ENCODE measurements at places on chromosomes 16 and 17.

- no peak for DNase-seq
Observed at GRCh38 chr17:45326626-45327025, 9.8 kb upstream of the MAP3K14 start.

- DNase-seq = no peak
Observed at GRCh38 chr17:62705156-62705777, 77.8 kb downstream of the MRC2 start.

DNA sequence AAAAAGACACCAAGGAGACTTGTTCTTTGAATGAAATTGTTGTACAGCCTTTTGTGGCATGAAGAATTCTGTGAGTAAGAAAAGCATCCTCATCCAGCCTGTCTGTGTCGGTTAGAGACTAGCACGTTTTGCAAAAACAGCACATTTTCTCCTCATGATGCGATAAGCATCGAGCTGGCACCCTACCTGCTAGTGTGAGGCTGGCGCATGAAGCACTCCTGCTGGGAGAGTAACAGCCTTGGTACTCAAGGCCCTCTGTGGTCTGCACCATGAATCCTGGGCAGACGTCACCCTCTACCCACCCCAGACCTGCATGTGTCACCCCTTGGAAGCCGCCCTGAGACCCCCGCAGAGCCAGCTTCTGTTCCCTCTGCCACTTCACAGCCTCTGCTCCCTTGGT lies 92.6 kb upstream of the TMEM132E start:
- DNase-seq = no peak

DNA sequence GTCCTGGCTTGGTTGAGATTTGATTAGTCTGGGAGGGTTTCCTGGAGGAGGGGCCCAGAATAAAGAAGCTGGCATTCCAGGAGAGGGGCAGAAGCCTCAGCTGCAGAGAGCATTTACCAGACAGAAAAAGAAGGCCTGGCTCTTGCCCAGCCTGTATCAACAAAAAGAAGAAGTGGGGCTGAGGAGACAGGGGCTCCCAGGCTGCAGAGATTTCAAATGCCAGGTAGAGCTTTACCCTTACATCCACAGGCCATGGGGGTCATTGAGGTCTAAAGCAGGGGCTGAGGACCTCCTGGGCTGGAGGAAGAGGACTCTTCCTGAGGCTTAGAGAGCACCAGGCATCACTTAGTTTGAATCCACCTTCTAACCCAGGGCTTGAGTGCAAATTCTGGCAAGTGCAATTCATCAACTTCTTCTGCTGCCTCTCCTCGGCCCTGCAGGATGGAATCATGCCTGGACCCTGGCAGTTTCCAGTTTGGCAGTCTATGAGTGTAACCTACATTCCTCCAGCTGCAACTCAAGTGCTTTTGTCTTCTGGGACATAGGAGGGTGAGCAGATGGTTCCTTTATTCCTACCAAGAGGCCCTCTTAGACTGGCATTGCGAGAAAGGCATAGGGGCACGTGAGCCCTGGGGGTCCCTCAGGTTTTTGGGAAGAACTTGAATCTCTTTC lies 15.3 kb downstream of the CA7 start:
- no peak for DNase-seq

DNA sequence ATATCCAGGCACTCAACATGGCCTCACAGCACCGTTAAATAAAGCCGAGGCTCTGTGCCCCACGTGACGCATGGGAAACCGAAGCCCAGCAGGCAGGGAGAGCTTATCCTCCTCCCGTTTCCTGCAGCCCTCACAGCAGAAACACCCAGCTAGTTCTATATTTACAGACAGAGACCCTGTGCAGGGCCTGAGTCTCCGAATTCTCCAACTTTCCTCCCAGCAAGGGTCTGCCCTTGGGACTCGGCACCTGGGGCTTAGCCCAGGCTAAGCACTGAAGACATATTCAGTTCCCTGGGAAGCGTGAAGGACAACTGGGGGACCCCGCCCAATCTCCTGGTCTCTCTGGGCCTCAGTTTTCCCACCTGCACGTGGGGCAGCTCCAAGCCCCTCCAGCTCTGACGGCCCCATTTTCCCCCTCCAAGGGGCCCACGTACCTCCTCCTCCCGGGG lies 29.2 kb downstream of the TRPV3 start:
- DNase-seq = no peak

DNA sequence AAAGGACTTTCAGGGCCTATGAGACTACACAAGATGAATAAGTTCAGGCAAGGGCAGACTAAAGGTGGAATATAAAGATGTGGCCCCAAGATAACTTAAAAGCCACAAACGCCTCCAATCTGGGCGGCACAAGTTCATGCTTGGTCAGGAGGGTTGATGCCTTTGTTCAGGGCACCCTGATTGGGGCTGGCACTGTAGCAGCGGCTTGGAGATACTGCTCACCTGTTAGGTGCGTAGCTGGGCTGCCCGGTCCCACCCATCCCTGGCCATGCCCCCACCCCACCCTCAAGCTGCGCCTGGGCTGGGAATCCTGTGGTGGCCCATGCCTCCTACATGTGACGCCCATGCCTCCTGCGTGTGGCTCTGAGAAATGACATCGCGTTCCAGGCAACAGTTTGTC lies 12.5 kb upstream of the SLC13A2 start:
- DNase-seq = no peak

DNA sequence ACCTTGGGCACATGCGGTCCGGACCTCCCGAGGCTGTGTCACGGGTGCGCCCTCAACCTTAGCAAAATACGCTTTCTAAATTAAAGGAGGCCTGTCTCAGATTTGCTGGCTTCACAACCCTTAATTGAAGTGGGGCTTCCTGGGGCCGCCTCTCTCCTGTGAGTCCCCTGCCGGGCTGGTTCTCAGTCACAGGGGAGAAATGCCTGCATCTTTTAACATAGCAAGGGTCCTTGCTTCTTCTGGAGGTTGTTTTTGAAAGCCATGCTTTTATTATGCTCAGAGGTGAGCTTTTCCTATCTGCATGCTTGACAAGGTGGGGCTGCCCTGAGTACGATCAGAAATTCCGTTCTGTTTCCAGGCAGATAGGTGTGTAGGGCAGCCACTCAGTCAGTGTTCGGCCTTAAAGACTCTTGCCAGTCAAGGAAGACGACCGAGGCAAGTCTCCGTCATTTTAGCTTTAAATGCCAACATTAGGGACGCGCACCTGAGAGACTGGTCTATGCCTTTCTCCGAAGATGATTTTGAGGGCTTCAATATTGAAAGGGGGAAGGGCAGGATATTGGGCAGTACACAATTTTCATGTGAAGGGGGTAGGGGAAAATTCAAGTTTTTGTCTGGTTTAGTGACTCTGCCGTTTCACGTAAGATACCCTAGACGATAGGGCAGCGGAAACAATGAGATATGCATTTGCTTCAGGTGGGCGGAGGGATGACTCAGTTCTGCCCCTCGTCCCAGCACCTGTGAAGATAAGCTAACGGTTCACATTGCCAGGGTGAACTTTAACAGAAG lies 5.5 kb upstream of the SLC7A5 start:
- DNase-seq = no peak

GRCh38 chr17:50538549-50539410 lies 6.2 kb downstream of the EPN3 start:
- no peak for DNase-seq

DNA sequence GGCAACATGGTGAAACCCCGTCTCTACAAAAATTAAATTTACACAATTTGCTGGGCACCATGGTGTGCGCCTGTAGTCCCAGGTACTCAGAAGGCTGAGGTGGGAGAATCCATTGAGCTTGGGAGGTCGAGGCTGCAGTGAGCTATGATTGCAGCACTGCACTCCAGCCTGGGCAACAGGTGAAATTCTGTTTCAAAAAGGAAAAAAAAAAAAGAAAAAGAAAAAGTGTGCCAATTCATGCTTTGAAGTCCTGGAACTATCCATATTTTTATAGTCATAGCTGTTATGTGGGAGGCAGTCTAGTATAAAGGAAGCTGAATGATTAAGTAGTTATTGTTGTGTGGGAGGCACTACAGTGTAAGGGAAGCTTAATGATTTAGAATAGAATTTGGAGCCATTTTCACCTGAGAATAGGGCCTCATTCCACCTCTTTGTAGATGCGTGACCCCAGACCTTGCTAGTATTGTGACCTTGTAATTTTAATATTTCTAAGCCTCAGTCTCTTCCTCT lies 31.6 kb downstream of the IQCK start:
- DNase-seq = no peak

GRCh38 chr17:1379930-1380313 lies 20.1 kb downstream of the YWHAE start:
- DNase-seq = no peak

DNA sequence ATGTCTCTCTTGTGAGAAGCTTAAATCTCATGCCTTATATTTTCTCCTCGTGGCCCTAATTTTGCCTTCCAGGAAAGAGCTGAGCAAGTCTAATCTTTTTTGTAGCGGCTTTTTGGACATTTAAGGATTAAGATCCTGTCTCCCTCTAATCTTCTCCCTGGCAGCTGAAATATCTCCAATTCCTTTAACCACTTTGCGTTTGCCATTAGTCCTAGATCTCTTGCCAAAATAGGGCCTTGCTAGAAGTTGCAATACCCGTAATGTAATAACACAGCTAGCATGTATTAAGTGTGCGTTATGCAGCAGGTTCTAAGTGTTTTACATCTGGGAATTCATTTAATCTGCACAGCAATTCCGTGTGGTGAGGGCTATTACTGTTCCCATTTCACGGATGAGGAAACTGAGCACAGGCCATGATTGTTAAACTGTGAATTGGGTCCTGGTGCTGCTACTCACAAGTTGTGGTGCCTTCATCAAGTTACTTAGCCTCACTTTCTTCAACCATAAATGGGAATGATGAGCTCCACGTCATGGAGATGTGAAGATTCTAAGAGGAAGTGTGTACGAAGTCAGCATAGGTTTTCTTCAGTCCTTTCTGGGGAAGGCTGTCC lies 198.9 kb upstream of the ASIC2 start:
- DNase-seq = no peak

GRCh38 chr16:4947722-4948503 lies 10.2 kb upstream of the SEC14L5 start:
- DNase-seq = no peak

DNA sequence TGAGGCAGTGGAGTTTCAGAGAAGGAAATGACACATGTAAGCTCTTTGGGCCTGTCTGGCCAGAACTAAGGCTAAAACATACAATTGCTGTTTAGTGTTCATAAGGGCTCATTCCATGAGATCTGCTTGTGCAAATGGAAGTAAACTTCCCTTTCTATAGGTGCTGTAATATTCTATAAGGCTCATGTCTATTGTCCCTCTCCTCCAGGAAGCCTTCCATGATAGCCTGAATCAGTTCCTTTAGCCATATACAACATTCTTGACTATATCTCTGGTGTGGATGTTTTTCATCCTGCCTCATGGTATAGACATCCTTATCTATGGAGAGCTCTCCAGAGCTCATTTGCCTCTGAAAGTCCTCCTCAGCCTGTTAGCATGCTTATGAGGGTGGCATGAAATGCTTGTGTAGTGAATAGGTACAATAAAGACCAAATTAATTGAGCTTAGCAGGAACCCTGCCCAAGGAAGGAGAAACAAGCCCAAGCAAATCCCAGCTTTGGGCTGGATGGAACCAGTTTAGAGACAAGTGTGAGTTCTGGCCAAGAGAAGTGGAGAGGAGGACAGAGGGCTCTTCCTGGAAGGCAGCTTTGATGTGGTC lies 1.6 kb upstream of the ETV4 start:
- DNase-seq = no peak

- no peak for DNase-seq
Observed at GRCh38 chr16:66390346-66391108, 24.0 kb downstream of the CDH5 start.

DNA sequence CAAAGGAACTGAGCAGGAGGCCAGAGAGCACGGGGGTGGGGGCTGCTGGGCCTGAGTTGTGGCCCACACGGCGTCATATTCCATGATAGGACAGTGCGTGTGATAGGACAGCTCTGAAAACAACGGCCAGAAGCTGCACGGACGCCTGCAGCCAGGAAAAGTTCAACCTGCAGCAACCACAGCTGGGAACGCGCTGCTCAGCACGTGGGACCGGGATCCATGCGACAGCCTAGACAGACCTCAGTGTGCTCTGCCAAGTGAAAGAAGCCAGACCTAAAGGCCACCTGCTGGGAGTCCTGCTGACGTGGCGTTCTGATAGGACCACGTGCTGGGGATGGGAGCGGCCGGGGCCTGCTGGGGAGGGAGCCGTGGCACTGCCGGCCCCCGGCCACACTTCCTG lies 21.6 kb downstream of the CTU2 start:
- DNase-seq = no peak

DNA sequence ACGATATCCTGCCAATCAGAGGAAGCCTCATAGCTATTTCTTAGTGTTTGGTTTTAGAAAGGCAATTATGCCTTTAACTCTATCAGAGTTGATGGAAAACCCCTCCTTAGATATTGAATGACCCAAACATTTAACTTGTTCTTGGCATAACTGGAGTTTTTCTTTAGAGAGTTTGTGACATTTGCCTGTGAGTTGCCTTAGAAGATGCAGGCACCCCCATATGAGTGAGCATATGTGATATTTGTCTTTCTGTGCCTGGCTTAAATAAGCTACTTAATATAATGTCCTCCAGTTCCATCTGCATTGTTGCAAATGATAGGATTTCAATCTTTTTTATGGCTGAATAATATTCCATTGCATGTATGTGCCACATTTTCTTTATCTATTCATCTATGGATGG lies 19.6 kb upstream of the B4GALNT2 start:
- no peak for DNase-seq

GRCh38 chr17:4577386-4577993 lies 6.8 kb upstream of the SMTNL2 start:
- DNase-seq = no peak

- no peak for DNase-seq
Observed at GRCh38 chr17:17506893-17507464, 10.8 kb upstream of the RASD1 start.

- no peak for DNase-seq
Observed at GRCh38 chr16:12240036-12240435, 263.5 kb downstream of the SNX29 start.

GRCh38 chr17:61863801-61864126 lies 436 bp upstream of the BRIP1 start:
- no peak for DNase-seq

DNA sequence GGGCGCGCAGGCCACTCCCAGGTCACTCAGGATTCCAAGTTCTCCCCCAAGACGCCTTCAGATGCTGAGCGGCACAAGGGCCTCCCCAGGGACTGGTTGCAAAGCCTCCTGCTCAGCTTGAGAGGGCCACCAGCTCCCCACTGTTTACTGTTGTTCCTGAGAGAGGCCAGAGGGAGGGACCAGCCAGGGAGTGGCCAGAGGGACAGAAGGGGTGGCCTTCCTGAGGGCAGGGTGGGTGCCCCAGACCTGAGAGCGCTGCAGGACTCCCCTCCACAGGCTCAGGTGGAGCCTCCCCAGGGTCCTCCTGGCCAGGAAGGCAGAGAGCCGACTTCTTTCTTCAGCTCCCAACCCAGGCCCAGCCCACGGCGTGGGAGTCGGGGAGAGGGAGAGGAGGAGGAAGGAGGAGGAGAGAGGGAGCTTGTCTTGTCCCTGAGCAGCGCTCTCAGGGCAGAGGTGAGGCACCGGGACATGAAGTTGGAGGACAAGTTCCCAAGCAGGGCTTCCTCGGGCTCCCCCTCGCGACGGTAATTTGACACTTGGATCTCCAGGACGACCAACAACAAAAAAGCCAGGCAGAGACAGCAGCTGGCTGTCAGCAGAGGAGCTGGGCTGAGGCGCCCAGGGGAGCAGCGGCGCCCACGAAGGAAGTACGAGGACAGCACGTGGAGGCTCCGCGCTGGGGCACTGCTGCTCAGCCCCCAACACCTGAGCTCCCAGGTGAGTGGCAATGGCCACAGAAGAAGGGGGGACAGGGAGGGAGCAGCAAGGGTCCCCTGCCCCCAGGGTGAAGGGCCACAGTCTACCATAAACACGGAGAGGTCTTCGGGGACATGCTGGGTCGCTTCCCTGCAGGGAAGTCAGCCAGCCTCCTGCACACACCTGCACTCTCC lies 497 bp downstream of the SMIM5 start:
- no peak for DNase-seq
